ENCODE measurements at places on chromosomes 1 and 21.
A peak's percentile ranks its signal among the peaks of the same experiment; 100 is the strongest.

DNA sequence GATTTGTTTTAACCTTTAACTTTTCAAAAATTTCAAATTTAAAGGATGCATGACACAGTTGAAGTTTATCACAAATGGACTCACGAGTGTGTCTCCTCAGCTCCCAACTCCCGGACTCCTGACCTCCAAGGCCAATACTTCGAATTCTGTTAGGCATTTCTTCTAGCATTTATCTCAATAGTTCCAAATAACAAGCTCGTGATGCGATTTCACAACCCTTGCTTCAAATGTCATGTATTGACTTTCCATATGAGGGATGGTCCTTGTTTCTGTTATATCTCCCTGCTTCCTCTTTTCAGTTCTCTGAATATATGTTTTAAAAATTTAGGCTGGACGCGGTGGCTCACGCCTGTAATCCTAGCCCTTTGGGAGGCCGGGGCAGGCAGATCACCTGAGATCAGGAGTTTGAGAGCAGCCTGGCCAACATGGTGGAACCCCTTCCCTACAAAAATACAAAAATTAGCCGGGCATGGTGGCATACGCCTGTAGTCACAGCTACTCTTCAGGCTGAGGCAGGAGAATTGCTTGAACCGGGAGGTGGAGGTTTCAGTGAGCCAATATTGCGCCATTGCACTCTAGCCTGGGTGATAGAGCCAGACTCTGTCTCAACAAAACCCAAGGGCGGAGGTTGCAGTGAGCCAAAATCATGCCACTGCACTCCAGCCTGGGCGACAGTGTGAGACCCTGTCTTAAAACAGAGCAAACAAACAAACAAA, 52.0 kb upstream of the TINAGL1 start:
- DNase-seq, result no peak

DNA sequence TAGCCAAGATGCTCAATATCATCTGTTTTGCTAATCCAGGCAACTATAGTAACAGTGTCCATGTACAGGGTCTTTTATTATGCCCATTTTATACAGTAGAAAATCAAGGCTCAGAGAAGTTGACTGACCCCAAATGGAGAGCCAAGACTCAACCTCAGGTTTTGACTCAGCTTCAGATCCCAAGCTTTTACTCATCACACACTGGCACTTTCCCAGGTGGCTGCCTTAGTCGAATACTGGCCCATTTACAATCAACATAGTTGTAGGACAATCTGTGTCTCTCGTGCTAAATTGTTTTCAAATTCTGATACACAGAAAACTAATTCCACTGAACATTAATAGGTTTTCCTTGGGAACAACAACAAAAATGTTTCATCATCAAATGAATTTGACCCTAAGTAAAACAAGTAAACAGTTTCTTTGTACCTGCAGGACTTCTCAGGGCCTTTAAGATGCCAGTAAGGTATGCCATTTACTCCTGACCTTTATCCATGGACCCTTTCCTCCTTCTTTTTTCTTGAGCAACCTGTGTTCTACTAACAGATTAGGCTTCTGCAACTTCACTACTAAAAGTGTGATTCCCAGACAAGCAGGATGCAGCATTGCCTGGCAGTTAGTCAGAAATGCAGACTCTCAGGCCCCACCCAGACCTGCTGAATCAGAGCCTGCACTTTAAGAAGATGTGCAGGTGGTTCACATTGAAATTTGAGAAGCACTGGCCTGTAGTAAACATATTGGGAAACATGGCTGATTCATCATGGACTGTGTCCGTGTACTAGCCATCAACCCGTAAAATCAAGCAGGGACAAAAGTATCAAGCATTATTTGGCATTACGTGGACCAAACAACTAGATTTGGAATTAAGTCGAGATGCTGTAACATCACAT, 128.8 kb downstream of the RRAGC start:
- DNase-seq, result no peak

GRCh38 chr1:74869702-74870101, 136.8 kb downstream of the TYW3 start:
- no peak for DNase-seq

DNA sequence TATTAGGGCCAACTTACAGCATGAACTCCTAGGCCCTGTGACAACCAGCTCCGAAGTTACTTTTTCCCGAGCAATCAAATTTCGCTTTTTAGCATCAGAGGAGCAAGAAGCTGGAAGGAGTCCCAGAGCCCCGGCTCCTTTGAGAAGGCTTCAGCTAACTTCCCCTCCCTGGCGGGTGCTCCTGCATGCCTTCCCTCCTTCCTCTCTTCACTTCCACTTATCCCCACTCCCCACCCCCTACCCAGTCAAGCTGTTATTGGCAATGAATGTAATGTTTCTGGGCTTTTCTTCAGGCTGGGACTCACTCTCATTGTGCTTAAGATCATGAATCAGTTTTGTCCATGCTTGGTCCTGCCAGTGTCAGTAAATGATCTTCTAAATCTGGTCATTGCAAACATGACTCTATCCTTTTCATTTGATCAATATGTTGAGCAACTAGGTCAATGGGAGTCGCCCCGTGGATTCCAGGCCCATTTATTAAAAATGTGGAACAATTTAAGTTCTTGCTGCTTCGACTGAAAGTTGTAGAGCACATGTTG, 94.5 kb upstream of the TSPAN2 start:
- DNase-seq, result no peak

DNA sequence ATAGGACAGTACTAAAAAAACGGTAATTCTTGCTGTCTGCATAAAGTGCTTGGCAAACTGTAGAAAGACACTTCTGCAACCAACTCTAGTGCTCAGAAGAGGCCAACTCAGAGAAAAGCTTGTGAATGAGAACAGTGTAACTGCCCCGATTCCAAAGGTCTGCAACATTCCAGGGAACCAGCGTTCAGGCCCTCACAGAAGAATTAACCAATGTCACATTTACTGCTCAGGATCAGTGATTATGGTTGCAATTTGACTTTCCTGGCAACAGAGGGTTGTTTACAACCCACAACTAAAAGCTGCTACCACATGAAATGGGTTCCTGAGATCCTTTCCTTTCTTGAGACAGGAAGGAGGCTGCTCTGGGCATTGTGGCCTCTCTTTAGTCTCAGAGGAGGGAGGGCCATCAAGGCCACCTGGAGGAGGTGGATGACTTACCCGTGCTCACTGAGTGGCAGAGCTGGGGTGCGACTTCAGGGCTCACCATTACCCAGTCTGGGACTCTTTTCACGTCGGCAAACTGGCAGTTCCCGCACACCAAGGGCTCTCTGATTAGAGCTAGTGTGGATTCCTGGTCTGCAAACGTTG, 15.3 kb downstream of the SRSF4 start:
- DNase-seq, result no peak

- peak; percentile 61 for DNase-seq
Measured at GRCh38 chr1:9687120-9687873, 35.8 kb downstream of the PIK3CD start.
